ENCODE measurements at places on chromosomes 5 and 9.

DNA sequence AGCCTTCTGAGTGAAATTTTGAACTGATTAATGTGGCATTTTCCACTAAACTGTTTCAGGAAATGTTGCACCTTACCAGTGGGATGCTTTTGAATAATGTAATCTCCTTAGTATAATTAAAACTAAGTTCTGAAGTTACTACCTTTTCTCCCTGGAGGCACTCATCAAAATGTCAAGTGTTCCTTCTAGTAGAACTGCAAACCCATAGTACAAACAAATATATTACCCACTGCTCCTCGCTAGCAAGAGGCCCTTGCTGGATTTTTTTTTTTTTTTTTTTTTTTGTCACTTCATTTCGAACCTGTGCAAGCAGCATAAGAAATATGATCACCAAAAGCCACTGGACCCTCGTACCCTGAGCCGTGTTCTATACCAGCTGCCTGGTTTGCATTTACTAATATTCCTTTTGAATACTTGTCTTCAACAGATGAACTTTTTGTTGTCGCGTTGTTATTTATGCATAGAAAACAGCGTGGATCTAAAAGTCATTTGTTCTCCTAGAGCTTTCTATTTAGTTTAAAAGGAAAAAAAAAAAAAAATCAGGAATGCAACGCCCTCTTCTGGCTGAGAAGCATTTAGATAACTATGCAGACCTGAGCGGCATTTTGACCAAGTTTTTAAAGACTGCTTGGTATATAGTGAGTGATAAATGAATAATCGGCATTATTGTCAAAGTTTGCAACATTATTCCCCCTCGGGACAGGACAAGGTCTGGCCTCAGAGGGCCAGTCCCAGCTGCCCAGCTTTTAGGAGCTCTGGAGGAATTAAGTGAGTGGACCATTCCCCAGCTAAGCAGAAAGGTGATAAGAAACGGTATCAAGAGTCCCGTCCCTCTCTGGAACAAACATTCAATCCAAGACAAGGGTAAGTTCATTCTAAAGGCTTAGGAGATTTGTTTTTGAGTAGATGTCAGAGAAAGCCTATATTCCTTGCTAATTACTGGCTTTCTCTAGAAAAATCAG lies 162.5 kb upstream of the KIF2A start:
- DNase-seq: no peak

GRCh38 chr9:90455316-90455715 lies 187.3 kb downstream of the DIRAS2 start:
- DNase-seq: no peak

GRCh38 chr5:157624144-157624543 lies 28.1 kb downstream of the SOX30 start:
- DNase-seq: no peak

- DNase-seq: no peak
Observed at GRCh38 chr5:67378256-67378655, 181.7 kb upstream of the CD180 start.

GRCh38 chr9:136625101-136626065 lies 37.3 kb upstream of the EGFL7 start:
- no peak for DNase-seq

- DNase-seq: no peak
Observed at GRCh38 chr5:15601274-15601673, 101.3 kb downstream of the FBXL7 start.

DNA sequence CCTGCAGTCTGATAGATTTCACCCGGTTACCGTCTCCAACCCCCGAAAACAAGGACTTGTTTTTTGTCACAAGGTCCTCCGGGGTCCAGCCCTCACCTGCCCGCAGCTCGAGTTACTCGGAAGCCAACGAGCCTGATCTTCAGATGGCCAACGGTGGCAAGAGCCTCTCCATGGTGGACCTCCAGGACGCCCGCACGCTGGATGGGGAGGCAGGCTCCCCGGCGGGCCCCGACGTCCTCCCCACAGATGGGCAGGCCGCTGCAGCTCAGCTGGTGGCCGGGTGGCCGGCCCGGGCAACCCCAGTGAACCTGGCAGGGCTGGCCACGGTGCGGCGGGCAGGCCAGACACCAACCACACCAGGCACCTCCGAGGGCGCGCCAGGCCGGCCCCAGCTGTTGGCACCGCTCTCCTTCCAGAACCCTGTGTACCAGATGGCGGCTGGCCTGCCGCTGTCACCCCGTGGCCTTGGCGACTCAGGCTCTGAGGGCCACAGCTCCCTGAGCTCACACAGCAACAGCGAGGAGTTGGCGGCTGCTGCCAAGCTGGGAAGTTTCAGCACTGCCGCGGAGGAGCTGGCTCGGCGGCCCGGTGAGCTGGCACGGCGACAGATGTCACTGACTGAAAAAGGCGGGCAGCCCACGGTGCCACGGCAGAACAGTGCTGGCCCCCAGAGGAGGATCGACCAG lies 121.3 kb downstream of the DAB2IP start:
- no peak for DNase-seq

- no peak for DNase-seq
Observed at GRCh38 chr5:10220248-10220647, 29.4 kb downstream of the ATPSCKMT start.

GRCh38 chr9:98851730-98852459 lies 44.4 kb downstream of the GALNT12 start:
- DNase-seq: no peak

DNA sequence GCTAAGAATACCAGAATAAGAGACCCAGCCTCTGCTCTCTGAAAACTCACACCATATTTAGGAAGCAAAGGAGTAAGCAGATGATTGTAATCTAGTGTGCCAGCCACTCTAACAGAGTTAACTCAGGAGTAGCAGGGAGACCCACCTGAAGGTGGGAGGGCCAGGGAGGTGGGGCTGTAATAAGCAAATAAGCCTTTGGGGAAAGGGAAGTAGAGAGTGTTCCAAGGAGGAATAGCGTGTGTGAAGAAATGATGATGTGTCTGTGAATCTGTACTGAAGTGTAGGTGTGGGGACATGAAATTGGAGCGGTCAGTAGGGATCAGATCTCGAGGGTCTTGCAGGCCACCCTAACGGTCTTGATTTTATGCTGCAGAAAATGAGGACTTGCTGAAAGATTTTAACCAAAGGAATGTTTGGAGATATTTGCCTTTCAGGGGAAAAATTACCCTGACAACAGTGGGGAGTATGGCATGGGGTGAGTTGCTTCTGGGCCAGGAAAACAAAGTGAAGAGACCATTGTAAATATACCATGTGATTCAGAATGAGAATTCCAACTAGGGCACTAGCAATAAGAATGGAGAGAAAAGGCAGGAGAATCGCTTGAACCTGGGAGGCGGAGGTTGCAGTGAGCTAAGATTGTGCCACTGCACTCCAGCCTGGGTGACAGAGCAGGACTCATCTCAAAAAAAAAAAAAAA lies 44.1 kb upstream of the FSD1L start:
- DNase-seq: no peak

- DNase-seq: no peak
Observed at GRCh38 chr5:124519396-124519795, 227.0 kb downstream of the ZNF608 start.

GRCh38 chr5:141960018-141960417 lies 2.0 kb upstream of the PCDH12 start:
- no peak for DNase-seq

DNA sequence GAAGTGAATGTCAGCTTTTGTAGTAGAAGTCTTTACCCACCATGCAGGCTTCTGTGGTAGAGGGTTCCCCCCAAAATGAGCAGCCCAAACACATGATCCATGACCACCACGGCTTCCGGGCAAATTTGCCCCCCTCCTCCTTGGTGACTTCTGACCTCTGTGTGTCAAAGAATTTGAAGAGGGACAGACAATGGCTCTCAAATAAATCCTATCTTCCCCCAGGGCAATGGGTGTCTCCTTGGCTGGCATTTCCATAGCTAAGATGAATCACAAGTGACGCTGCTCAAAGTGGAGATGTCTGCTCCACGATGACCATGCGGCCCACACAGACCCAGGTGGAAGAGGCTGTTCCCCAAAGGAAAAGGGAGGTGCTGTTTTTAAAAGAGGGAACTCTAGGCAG lies 30.2 kb upstream of the BOD1 start:
- no peak for DNase-seq

DNA sequence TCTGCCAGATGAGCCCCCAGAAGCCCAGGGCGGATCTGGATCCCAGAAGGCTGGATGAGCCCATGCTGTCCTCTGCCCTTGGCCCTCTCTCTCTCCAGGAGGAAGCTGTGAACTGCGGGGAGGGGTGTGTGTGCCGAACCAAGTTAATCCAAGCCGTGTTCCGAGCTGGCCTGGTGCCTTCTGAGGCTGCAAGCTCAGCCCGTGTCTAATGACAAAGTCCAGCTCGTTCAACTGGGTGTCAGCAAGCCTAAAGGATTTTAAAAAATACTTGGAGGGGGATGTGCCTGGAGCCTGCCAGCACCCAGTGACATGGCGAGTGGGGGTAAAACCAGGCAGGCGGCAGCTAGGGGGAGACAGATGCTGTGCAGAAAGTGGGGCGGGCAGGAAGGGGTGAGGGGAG lies 8.0 kb downstream of the STC2 start:
- no peak for DNase-seq

DNA sequence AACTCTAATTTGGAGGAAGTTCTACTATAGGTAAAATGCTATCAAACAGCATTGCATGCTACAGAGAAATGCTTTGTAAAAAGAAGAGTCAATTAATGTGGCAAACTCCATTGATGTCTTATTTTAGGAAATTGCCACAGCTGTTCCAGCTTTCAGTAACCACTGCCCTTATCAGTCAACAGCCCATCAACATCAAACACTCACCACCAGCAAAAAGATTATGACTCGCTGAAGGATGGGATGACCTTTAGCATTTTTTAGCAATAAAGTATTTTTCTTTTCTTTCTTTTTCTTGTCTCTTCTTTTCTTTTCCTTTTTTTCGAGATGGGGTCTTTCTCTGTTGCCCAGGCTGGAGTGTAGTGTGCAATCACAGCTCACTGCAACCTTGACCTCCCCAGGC lies 26.0 kb downstream of the CRHBP start:
- no peak for DNase-seq

- no peak for DNase-seq
Observed at GRCh38 chr9:134631881-134632280, 9.7 kb upstream of the COL5A1 start.

GRCh38 chr5:79193643-79194042 lies 42.3 kb upstream of the JMY start:
- no peak for DNase-seq

DNA sequence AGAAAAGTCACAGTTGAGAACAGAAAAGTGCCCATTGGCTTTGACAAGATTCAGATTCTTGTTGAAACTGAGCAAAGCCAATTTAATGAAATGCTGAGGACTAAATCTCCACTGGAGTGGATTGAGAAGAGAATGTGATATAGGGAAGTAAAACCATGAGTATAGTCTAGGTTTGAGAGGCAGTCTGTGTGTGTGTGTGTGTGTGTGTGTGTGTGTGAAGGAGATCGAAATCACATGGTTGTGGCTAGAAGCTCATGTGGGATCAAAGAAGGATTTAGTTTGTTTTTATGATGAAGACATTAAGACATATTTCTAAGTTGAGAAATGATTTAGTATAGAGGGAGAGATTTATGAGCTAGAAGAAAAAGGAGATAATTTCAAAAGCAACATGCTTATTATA lies 275.7 kb upstream of the DAB2 start:
- DNase-seq: no peak

DNA sequence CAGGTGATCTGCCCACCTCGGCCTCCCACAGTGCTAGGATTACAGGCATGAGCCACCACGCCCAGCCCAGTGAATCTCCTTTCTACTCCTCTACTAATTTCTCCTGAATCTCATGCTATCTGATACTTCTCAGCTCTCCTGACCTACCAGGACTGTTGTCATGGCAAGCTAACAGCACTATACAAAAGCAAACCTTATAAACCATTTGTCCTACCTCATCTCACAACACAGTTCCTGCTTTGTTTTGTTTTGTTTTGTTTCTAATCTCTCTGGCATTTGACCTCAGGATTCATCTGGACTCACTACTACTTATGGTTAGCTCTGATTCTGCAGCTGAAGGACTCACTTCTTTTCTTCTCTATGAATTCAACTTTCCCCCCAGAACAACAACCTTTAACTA lies 734.8 kb downstream of the TLE1 start:
- no peak for DNase-seq

GRCh38 chr5:119059740-119060255 lies 11.1 kb upstream of the DMXL1 start:
- no peak for DNase-seq

GRCh38 chr5:66769839-66770617 lies 173.8 kb downstream of the MAST4 start:
- no peak for DNase-seq

DNA sequence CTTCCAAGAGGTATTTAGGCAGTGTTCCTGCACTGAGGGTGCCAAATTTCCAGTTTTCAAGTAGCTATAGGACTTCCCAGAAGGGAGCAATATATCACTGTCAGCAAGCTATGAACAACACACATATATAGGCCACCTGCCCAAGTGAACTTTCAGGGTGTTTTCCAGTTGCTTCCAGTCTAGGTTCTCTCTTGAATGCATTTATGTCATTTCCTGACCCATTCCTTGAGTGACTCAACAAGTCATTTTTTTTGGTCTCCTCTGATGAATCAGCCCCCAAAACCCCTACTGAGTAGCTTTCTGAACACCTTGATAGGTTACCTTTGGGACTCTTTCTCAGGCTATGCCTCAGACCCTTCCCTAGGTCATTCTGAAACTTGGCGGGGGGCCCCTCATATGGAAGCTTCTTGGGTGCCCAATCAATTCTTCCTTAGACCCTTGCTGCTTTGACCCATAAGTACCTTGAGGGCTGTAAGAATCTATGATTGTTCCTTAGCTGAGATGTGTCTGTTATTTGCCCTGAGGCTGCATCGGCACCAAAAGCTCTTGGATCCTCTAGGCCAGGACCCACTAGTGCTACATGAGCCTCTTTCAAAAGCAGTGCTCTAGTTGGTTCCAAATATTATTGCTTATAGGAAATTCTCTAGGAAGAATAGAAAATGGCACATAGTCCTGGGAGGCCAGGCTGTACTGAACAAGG lies 12.4 kb downstream of the DNAJB5 start:
- DNase-seq: no peak

GRCh38 chr9:95727947-95728520 lies 147.5 kb upstream of the ERCC6L2 start:
- no peak for DNase-seq

DNA sequence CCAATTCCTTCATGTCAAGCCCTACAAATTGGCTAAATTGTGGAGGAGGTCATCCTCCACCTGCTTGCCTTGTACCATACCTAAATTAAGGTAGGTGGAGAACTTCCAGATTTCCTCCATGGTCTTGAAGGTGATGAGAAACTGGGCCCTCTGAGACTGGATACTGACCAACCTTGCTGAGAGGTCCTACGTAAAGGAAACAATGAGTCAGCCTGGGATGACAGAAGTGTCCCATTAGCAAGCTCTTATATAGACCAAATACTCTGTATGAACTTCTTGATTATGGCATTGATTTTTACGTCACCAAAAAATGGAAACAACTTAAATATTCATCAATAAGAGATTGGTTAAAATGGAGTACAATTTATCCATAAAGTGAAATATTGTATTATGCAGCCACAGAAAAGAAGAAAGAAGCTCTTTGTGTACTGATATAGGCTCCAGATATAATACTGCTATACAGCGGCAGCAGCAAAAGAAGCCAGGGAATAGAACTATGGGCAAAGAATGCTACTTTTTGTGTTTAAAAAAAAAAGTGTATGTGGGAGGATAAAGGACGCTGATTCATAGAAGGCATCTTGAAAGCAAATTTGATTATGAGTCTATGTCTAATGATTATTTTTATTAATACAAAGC lies 18.3 kb downstream of the SH3TC2 start:
- no peak for DNase-seq

- no peak for DNase-seq
Observed at GRCh38 chr5:67971223-67971830, 244.2 kb upstream of the PIK3R1 start.

GRCh38 chr5:114727358-114727757 lies 365.5 kb downstream of the KCNN2 start:
- no peak for DNase-seq
